Dermis lymphatic vessel endothelial cell (primary cell): ENCODE measurements at places on chromosomes 16 and 17. TPM values are rescaled to one million over a fixed set of nuclear protein-coding genes. Genes with fewer than 3 reads are reported as not detected.

Gene FASN
- 18.1 and 22.5 TPM in 2 replicates for total RNA-seq

Gene PRR35
- not detected in 2 replicates for total RNA-seq

Gene FBXO39
- total RNA-seq = 14.4 and 24.9 TPM in 2 replicates

Gene SOST
- total RNA-seq = not detected in 2 replicates

Gene BAHCC1
- 2.3 and 2.7 TPM in 2 replicates for total RNA-seq

Gene YPEL3
- 22.9 and 26.1 TPM in 2 replicates for total RNA-seq

Gene ACSM5
- 3.7 and 5.2 TPM in 2 replicates for total RNA-seq

Gene RCVRN
- total RNA-seq = not detected in 2 replicates

Gene QRICH2
- 8.7 and 11.9 TPM in 2 replicates for total RNA-seq

Gene GAS2L2
- total RNA-seq = not detected in 2 replicates

Gene SHCBP1
- total RNA-seq = 3.9 and 4.4 TPM in 2 replicates

Gene MYH11
- under 0.01 TPM in 1 of 2 replicates, not detected in the other for total RNA-seq
